ENCODE measurements at places on chromosomes 2 and 18.
A peak's percentile ranks its signal among the peaks of the same experiment; 100 is the strongest.

- DNase-seq: no peak
These were observed 52.0 kb downstream of the ZFP36L2 start for GRCh38 chr2:43174368-43174916.

- no peak for DNase-seq
These were observed 6.9 kb upstream of the IGFBP2 start for GRCh38 chr2:216626168-216626874.

DNA sequence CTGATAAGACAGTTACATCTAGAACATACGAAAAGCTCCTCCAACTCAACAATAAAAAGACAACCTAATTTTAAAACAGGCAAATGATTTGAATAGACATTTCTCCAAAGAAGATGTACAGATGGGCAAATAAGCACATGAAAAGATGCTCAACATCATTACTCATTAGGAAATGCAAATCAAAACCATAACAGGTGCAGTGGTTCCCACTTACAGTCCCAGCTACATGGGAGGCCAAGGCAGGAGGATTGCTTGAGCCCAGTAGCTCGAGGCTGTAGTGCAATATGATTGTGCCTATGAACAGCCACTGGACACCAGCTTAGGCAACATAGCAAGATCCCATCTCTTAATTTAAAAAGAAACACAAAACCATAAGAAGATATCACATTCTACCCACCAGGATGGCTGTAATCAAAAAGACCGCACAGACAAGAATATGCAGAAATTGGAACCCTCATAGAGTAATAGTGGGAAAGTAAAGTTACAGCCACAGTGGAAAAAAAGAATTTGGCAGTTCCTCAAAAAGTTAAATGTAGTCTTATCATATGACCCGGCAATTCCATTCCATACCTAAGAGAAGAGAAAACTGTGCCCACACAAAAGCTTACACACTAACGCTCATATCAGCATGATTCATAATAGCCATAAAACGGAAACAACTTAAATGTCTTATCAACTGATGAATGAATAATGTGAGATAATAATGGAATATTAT is 30.5 kb upstream of the ARMC9 start:
- DNase-seq: no peak

- DNase-seq: no peak
These were observed 1257.8 kb upstream of the NRXN1 start for GRCh38 chr2:52289741-52290140.

- DNase-seq: no peak
These were observed 2.6 kb upstream of the HNRNPLL start for GRCh38 chr2:38605298-38605830.

DNA sequence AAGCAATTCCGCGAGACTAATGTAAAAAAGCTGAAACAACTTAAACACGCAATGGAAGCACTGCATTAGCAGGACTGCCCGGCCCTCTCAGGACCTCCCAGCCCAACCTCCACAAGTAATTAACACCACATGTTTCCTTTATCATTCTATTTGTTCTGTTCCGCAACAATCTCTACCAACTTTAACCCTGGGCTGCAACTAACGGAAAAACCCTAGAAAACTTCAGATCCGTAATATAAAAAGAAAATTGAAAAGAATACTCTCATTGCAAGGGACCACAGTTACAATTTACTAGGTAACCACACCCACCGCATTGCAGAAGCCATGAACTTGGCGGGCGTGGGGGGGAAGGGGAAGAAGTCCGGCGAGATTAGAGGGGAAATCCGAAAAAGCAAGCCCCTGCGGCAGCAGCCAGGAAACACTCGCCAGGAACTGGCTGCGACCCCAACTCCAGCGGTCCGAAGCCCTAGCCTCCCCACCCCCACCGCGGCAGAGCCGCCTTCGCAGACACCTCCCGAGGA is 1.2 kb downstream of the EPB41L3 start:
- DNase-seq: no peak

DNA sequence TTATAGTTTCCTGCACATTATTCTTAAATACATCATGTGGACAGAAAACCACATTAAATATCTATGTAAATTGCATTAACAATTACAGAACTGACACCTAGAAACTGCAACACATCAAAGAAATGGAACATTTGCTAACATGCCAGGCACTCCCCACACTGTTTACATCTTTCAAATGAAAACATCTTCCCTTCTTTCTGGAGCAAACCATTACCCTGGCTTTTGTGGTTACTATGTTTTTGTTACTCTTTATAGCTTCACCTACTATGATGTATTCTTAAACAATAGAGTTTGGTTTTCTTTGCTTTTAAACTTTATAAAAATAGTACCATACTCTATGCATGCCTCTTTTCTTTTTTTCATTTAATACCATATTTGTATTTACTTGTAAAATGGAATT is 1894.5 kb upstream of the CELF4 start:
- DNase-seq: no peak

DNA sequence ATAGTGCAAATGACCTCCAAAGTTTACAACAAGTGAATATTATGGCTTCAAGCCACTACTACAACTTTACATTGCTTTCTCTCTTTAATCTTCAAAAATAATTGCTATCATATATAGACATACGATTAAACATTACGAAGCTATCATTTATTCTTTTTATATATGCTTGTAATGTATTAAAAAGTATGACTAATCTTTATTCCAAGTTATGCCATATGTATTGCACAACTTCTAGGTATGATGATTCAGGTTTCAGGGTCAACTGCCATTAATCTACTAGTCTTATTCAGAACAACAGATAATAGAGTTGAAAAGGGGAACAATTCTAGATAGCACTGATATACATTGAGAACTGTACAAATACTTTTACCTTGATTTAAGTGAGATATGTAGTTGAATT is 506.2 kb upstream of the TMEFF2 start:
- DNase-seq: no peak

- no peak for DNase-seq
These were observed 1019.5 kb downstream of the TMEM182 start for GRCh38 chr2:103781313-103781712.

DNA sequence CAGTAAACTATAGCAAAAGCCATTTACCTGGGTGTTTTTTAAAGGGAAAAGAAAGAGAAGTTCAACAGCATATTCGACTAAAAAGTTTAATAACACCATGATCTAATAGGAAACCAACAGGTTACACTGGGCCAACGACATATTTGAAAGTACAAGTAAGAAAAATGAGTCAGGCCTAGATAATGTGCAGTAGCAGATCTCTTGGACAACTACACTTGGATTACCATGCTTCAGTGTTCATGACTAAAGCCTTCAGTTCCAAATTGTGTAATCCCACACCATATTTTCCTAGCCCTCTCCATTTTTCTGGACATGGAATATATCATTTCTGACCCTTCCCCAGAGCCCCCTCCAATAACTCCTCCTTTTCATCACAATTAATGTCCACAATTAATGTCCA is 39.1 kb upstream of the FIGN start:
- DNase-seq: no peak

GRCh38 chr2:96945014-96945413 is 41.4 kb downstream of the FAM178B start:
- no peak for DNase-seq

DNA sequence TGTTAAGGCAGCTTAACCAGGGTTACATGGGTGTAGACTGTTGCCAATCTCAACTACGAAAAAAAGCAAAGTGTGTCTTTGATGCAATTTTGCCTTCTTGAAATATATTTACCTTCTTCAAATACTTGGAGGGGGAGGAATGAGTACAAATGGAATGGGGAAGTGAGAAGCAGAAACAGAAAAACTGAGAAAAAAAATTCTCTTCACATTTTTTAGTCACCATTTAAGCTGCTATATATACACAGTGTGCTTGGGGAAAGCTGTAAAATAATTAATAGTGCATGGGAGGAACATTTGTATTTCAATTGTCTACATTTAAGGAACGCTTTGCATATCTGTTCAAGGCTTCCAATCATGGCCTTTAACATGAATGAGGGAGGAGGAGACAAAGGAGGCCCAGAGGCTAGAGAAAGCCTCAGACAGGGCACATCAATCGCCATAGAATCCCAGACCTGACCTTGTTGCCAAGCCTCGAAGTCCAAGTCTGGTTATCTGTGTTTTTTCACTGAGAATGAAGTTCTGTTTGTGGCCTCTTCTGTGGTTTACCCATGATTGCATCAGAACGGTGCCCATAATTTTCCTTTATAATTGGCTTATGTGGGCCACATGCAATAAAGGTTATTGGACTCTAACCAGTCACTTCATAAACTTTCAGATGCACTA is 158.6 kb downstream of the PIK3C3 start:
- no peak for DNase-seq

DNA sequence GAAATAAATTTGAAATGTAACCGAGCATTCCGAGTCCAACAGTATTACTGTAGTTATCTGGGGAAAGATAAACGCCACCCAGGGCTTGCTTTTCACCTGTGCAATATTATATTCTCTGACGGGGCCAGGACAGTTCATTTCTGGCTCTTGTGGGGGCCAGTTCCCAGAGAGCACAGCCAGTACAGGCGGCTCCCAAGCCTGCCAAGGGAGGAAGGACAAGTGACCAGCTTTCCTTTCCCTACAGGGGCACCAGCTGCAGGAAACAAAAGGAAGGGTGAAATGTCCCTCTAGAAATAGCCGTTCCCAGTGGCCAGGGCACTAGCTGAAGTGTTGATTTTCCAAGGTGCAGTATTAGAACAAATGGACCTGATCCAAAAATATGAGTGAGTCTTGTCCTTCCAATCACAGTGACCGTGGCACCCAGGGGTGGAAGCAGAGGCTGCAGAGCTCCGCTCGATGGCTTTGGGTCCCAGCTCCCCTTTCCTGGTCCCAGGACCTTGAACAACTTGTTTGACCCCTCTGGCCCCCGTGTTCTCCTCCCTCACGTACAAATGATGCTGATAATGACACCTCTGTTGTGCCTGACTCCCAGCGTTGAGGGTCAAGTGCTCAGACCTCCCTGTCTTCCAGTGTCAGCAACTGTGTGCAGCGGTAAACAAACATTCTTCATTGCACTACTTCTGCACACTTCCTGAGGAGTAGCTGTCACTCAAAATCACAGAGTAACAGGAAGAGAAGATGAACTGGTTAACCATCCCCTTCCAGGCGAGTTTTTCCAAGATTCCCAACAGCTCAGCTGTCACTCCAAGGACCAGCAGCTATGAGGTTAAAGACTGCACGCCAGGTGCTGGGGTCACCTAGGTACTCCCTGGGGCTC is 40.9 kb downstream of the GYPC start:
- DNase-seq: no peak

- peak; percentile 28 for DNase-seq
These were observed 1.1 kb upstream of the MAT2A start for GRCh38 chr2:85537600-85538506.

- no peak for DNase-seq
These were observed 146.6 kb downstream of the PIEZO2 start for GRCh38 chr18:11002796-11003195.

DNA sequence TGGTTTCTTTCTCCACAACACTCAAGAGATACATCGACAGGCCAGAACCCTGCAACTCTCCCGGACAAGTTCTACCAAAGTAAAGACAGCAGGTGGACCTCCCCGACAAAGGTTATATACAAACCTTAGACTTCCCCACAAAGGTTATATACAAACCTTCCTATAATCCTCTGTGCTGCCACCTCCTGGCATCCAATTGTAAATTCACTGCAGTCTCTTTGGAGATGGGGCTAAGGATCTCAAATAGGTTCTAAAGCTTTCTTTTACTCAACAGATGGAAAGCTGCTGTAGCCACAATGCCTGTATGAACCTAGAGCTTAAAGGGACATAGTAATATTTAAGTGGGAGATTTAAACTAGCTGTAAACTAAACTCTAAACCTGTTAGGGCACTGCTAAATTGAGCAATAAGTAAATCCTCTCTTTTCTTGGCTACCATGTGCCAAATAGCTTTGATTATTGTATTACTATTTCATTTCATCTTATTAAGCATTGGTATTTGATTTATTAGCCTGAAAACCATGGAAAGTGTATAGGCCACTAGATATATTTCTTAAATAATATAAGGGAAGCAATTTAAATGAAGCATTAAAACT is 9.8 kb upstream of the MREG start:
- no peak for DNase-seq

DNA sequence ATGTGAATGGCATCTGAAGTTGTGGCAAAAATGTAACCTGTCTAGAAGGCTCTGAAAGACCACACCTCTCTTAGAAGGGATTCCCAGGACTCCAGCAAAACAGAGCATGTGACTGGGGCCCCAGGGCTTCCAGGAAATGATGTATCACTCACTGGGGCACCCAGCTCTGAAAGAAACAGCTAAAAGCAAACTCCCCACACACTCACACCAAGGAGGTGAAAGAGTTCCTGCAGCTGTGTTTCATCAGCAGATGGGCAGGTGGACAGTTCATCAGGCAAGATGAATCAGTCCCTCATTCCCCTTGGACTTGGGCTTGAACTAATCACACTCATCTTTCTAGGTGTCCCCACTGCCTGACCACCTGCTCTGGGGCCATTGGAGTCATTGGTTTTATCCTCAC is 76.2 kb downstream of the CCBE1 start:
- DNase-seq: no peak

- DNase-seq: no peak
These were observed 869 bp downstream of the USP40 start for GRCh38 chr2:233565685-233566140.

DNA sequence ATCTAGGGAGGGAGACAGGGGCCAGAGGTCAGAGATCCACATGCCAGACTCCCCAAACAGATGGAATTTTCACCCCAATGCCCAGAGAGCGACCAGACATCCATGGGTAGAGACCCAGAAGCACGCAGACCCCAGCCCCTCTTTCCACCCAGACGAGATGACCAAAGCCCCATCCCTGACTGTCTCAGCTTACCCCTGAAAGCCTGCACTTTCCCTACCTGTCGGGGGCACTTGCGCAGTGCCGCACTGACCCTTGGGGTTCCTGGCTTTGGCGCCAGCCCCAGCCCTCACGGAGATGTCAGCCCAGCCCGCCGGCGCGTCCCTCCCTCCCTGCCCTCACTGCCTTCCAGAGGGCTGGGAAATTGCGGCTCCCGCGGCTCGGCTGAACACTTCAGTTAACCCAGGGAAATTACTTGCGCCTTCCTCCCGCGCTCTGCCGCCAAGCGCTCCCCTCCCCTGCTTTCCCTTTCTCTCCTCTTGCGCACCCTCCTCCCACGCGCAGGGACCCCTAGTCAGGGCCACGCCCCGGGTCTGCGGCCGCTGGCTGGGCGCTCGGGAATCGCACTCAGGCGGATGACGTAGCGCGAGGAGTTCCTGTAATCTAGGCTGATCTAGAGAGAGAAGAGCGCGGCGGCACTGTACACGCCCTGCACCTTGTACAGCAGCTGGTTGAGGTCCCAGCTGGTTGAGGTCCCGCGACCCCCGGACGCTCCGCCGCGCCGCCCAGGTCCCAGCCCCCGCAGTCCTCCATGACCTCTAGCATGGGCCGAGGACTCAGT is 12.0 kb downstream of the ALPG start:
- DNase-seq: no peak

DNA sequence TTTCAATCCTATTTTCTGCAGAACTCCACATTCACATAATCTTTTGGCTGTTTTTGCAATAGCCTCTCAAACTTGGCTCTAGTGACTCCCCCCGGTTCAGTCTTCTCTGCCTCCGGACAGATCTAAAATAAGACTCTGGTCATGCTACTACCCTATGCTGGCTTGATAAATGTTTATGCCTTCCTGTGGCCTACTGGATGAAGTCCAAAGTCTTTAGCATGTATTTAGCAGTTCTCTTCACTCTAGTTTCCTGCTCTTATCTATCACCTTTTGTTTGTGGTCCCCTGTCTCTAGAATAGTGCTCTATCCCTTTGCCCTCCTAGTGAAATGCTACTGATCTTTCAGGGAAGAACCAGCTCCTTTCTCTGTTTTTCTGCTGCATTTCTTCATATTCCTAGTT is 14.4 kb downstream of the ADCYAP1 start:
- no peak for DNase-seq

Data from anterior cingulate cortex (tissue), 58 donors.